ENCODE measurements at places on chromosomes 6 and 20.
A peak's percentile ranks its signal among the peaks of the same experiment; 100 is the strongest.

- no peak for ATAC-seq
Observed at GRCh38 chr6:108846628-108847027, 1.6 kb upstream of the ARMC2 start.

DNA sequence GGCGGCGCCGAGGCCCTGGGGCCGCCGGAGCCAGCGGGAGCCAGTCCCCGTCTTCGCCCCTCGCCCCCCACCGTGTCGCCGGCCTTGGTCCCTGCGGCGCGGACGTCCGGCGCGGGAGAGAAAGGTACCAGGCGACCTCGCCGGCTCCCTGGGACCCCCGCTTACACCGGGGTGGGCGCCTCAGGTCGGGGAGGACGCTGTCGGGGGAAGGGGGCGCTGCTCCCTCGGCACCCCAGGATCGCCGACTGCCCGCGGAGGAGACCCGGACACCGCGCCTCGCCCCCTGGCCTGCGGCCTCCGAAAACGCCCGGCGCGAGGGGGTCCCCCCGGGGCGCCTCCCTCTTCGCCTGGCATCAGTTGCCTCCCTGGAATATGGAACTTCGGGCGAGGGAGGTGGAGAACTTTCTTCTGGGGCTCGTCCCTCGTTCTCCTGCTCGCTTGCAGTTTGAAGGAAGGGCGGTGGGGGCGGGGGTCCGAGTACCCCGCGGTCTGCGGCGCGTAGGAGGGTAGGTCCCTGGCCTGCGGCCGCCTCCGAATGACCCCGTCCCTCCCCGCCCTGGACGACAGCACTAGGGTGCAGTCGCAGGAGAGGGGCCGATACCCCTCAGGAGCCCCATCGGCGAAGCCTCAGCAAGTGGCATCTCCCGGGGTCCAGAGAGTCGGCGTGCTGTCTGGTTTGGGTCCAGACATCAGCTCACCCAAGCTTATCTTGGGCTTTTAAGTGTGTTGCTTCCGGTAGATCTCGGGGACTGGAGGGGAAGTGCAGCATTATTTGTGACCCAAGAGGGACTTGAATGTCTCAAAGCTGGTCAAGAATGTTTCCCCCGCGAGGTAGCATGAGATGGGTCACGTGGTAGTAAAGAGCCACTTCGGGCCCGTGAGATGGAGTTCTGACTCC is 549 bp downstream of the ANKRD6 start:
- peak; percentile 75 for ATAC-seq

- ATAC-seq: no peak
Observed at GRCh38 chr6:106614166-106614565, 15.1 kb downstream of the RTN4IP1 start.

DNA sequence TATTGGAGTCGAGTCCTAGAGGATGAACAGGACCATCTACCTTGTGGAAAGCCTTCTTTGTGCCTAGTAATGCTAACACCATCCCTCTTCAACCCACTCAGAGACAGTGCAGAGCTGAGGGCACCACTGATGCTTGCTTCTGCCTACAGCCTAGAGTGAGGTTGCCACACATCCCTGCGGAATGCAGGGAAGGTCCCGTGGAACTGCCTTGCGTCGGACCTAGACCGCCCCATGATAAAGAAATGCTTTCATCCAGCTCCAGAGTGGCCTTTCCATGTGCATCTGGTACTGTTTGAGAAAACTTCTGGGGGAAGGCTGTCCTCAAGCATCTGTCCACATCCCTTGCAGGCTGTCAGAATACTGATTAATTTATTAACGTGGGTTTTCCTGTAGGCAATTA is 168.4 kb downstream of the PHACTR1 start:
- ATAC-seq: no peak

DNA sequence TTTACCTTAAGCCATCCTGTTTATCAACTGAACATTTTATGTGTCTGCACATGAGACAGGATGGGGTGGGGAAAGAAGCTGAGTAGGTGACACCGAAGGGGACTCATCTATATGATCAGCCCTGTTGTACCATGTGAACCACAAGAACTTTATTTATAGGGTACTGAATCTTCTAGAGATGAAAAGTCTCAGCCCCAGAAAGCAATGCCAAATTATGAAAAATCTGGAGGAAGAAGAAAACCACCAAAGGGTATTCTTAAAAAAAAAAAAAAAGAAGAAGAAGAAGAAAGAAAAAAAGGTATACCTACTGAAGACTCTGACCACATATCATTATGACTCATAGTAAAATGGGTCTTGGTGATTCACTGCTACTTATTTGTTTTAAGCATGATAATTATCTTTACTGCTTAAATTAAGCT is 39.8 kb upstream of the HBS1L start:
- peak; percentile 60 for ATAC-seq

DNA sequence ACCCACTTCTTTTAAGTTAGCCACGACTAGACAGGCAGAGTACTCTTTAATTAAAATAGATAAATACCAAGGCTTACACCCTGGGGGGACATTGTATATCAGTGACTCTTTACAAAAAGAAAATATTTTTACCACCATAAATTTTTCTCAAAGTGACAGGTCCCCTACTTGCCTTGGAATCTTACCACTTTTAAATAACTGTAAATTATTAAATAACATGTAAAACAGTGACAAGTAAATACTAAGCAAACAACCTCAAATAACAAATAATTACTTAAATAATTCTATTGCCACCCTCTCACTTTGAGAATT is 116.3 kb downstream of the OGFRL1 start:
- ATAC-seq: no peak

DNA sequence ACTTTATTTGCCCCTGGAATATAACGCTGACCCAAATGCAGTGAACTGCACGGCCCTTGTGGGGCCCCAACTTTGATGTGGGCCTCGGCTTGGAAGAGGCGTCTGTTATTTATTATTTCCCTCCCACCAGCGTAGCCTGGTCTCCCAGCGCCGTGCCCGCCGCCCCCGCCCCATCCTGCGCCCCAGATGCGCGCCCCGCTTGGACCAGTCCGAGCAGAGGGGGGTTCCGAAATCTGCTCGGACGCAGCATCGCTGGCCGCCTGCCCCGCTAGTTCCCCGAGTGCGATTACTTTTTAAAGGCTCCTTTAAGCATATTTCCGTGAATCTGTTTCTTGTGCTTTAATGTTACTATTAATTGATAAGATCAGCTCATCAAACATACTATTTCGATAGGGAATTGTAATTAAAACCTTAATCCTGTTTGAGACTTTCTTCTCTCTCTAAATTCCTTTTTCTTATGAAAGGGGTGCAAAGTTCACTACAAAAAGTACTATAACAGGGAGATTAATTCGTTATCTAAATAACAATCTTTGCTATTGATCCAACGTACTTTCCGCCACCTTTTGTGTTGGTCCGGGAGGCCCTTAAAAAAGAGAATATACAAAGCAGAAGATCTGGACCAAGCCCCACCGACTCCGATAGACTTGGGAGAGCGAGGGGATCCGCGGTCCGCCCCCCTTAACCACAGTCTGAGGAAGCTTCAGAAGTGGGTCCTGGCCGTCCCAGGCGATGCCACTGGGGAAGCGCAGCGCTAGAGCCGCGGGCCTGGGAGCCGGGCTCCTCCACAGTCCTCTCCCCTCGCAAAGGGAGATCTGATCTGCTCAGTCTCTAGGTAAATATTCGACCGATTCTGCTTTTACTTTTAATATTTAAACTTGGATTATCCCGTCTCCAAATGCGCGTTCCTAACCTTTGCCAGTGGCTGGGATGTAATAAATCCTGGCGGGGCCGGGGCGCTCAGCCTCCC is 10.2 kb downstream of the POU3F2 start:
- no peak for ATAC-seq

DNA sequence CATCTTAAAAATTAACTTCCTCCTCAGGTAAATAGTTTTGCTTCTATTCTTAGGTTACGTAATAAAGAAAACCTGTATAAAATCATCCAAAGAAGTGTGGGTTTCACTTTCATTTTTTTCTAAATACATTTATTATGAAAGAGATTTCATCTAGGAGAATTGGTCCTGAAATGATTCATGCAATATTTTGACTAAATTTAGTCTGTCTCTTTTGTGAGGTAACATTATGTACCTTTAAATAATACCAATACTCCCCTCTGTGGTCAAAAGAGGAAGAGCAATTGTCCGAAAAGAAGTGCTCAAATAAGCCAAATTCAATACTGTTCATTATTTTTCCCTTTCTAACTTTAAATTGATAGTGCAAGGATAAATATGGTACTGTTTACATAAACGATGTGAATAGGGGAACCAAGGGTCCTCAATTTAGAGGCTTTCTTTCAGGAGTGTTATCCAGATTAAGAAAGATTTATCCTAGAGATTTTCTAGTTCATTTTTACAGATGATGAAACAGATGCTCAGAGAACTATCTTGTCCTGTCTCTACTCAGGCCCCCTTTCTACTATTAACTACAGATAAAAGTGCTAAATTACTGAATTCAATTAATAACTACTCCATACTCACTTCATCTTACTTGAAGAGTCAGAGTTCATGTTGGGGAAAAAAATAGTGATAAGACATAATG is 26.2 kb downstream of the CYP39A1 start:
- ATAC-seq: no peak

- no peak for ATAC-seq
Observed at GRCh38 chr6:155185544-155185943, 78.3 kb upstream of the CLDN20 start.

DNA sequence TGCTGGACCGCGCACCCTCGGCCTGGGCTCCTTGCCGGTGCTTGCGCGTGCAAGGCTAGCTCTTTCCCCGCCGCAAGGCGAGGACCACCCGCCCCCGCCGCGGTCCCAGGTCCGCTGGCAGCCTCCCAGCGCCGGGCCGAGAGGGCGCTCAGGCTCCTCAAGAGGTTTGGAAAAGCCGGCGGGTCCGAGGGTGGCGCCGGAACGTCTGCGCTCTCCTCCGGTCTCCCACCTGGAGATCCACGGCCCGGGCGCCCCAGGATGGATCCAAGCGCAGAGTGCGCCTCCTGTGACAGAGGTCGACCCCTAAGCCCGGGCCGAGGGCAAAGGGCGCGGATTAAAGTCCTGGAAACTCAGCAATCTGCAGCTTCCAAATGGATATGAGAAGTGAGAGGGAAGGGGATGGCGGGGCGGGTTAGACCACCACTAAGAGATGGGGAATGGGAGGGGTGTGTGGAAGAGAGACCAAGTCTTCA is 575 bp upstream of the MICAL1 start:
- ATAC-seq: no peak

DNA sequence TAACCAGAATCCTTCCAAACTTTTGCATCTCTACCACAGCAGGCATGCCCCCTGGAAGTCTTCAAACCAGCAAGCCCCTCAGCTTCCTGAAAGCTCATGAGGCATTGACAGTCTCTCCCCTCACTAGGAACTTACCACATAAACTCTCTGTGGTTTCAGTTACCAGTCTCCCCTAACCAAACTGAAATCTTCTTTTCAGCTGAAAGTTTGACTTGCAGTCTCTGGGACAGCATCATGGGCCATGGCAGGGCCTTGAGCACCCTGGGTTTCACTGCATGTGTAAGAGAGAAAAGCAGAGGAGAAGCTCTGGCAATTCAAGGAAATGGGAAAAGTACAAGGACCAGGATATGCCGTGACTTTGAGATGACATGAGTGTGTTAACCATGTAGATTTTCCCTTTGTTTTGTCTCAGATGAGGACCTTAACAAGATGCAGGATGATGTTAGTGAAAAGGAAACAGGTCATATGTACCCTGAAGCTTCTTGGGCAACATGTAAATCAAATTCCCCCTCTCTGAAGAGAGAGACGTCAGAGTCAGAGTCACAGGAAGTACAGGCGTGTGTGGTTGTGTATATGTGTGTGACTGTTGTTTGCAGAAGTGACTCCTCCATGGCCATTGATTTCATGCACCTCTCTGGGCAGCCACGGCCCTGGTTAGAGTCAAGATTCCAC is 106.3 kb downstream of the TNFRSF21 start:
- ATAC-seq: peak; percentile 81

GRCh38 chr6:164561656-164562055 is 747.7 kb downstream of the C6orf118 start:
- ATAC-seq: no peak

GRCh38 chr6:25025248-25025918 is 89.6 kb upstream of the RIPOR2 start:
- ATAC-seq: no peak

- no peak for ATAC-seq
Observed at GRCh38 chr6:165597821-165598220, 65.2 kb downstream of the PDE10A start.

GRCh38 chr20:50408526-50409364 is 101.4 kb upstream of the PTPN1 start:
- ATAC-seq: no peak

- ATAC-seq: peak; percentile 41
Observed at GRCh38 chr20:51318058-51318949, 224.2 kb downstream of the NFATC2 start.

DNA sequence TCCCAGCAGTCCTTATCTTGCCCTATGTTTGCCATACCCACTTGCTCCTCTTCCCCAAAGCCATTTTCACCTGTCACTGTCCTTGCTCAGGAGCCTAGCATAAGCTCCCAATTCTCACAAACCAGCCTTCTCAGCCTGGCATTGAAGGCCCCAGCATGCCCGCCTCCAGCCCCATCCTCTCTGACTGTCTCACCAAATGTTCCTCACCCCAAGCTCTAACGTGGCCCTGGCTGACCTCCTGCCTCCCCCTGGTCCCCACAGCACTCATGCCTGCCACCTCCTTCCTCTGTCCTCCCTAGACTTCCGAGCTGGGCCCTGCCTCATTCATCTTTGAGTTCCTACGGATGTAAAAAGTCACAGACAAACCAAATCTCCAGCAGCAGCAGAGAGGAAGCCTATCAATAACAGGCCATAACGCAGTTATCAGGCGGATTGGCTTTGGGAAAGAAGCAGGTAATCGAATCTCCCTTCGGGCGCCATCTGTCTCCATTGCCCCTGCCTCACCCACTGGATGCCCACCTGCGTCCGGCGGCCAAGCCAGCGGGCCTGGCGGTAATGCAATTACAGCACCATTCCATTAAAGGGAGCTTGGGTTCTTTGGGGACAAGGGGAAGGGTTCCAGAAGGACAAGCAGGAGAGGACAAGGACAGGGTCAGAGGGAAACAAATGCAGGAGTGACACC is 104.4 kb downstream of the MRPL14 start:
- ATAC-seq: no peak

GRCh38 chr20:53944796-53945195 is 125.6 kb downstream of the BCAS1 start:
- ATAC-seq: no peak

DNA sequence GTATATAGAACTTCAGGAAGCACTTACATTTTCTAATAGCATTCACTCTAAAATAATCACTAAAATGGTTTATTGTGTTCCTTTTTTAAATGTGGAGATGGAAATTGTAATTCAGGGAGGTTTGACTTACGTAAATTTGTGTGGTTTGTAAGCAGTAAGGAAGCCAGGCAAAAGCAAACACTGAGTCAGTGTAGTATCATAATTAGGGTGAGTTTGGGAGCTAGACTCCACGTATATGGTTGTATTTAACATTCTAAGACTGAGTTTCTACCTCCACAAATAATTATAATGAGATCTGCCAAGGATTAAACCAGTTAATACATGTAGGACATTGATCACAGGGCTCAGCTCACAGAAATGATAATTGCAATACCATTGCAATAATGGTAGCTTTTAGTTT is 425.5 kb downstream of the CBLN4 start:
- no peak for ATAC-seq

GRCh38 chr6:164045082-164045481 is 630.6 kb downstream of the QKI start:
- ATAC-seq: no peak

GRCh38 chr20:54203281-54203680 is 4.6 kb upstream of the PFDN4 start:
- ATAC-seq: no peak

Data from stimulated activated memory B cell treated with anti-CD40 and anti-IgM and Interleukin-4, amounts not matched to agents 10 μg/mL and 1 μg/mL and 100 μg/mL, for 72 hours (primary cell).